ENCODE measurements at places on chromosomes 5 and 9.

DNA sequence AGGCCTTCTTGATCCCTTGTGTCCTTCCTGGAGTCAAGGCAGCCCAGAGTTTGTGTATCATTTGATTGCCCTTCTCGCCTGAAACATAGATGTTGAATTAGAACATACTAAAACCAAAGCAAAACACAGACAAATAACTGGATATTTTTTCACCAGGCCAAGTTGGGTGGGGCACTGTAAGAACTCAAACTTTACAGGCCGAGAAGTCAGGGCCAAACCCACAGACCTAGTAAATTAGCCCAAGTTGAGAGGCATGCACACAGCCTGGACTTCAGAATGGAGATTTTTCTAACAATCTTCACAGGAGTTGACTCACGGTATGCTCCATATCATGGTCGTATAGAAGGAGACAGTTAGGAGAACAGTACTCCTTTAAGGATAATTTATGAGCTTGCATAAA is 121.7 kb downstream of the PIK3R1 start:
- no peak for DNase-seq

DNA sequence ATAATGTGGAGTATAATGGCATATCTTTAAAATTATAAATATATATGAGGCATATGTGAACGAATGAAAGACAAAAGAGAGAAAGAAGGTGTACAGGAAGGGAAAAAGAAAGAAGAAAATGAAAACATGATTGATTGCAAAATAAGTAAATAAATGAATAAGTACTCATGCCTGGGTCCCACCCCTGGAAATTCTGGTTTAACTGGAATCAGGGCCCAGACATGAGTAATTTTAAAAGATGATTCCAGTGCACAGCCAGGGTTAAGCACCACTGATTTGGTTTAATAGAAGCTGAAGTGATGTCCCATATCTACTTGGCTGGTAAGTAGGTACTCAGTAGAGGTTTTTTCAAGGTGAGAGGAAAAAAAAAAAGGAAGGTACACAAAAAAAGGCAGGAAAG is 34.0 kb upstream of the HOMER1 start:
- DNase-seq: no peak

DNA sequence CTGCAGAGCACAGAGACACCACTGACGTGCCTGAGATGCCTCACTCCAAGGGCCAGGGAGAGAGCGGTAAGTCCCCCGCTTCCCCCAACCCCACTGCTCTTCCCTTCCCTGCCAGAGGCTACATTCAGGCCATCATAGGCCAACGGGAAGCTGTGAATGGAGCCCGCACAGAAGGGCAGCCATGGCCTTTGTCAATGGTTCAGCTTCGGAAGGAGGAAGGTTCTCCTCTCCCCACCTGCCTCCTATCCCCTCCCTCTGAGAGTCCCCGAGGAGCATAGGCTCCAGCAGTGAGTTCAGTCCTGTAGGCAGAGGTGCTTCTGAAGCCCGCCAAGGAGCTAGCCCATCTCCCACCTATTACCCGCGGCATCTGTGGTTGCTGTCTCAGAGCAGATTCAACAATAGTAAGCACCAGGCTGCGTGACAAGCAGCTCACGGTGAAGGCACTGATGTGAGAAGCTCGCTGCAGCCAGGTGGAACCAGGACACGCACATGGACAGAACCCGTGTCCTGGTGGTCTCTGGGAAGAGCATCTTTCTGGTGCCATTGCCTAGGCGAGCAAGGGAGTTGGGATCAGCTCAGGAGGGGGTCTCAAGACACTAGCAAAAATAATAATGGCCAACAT is 15.9 kb downstream of the QRFP start:
- no peak for DNase-seq

GRCh38 chr5:135039271-135040033 is 5.4 kb upstream of the PITX1 start:
- no peak for DNase-seq

Data from urothelium cell line (cell line).